ENCODE measurements at places on chromosomes 1 and 21. TPM values are rescaled to one million over a fixed set of nuclear protein-coding genes. Genes with fewer than 3 reads are reported as not detected.

DNA sequence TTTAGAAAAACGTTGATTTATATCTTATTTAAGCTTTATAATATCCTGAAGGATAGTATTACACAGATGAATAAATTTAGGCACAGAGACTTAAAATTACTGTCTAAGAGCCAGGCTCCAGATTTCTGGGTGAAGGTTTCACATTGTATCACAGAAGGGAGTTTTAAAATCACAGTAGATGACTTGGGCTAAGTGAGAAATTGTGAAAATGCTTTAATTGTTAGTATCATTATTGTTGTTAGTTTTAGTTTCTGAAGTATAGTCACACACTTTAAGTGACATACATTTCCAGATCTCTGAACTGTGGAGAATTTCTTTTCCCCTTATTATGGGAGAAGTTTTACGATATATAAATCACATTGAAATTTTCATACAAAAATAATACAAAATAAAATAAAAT is 83.5 kb downstream of the NDUFS5 start:
- no peak for DNase-seq

GRCh38 chr1:238457610-238458009 is 566.9 kb upstream of the ZP4 start:
- no peak for DNase-seq

The FABP3 gene
- polyA plus RNA-seq = 0.55 TPM

- DNase-seq = no peak
These were observed 70.0 kb upstream of the PAX7 start for GRCh38 chr1:18560692-18561091.
